ENCODE measurements at places on chromosomes 7 and 10.

DNA sequence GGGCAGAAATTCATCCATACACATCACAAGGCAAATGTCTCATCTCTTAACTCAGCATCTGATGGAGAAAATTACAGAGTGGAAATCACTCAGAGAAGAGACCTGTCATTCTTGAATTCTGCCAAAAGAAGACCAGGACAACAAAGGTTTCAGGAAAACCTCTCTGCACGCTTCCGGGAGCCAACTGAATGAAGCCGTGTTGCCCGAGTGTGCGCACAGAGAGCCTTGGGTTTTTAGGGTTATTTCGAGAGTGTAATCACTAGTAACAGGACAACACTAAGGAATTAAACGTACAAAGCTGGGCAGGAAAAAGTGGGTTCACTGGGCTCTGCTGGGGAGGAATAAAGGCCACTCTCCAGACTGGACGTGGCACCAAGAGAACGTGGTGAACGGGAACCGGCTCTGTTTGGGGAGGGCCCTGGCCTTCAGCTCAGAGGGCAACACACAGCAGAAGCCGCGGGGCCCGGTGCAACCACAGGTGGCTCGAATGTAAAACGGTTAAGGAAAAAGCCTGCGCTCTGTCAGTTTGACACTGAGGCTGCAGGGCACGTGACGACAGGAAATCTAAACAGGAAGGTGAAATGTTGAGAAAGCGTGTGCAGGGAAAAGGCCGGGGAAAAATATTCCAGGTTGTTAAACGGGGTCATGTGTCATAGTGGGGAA lies 331.5 kb downstream of the DNAJB6 start:
- no peak for DNase-seq

- peak; percentile 37 for DNase-seq
These were observed at the start of gene GNAI1 for GRCh38 chr7:80134536-80135308. Gene GNAI1 (plus strand): TSS chr7:80134831. CDS start chr7:80135161, 330 bp downstream.

DNA sequence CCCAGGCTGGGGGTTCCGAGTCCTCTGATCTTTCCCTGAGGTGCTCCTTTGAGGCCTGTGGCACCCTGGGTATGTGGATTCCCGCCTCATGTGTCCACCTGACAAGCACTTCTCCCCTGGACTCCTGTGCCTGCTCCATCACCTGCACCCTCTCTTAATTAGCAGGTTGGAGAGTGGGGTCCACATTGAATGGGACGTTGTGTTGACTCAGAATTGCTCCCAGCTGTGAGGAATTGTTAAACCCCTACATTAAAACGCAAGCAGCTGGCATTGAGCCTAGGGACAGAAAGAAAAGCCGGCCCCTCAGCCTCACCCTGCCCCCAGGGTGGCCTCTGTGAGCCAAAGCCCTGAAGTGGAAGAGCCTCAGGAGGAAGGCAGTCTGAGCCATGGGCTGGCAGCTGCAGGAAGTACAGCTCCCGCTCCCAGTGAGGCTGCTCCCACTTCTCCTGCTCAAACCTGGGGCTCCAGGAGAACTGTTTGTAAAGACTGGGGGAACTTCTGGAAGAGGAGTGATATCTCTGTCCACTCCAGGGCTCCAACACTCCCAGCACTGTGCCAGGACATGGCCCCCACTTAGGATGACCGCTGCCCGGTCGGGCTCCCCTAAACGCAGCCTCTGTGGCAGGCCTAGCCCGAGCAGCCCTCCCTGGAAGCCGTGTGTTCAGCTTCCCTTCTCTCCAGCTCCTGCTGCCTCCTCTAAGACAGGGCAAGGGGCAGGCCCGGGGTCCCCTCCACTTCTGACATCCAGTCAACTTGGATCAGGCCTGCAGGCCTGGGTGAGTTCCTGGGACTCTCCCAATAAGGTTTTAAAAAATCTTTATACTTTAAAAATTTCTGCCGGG lies 1.8 kb upstream of the OPN4 start:
- peak; percentile 52 for DNase-seq

DNA sequence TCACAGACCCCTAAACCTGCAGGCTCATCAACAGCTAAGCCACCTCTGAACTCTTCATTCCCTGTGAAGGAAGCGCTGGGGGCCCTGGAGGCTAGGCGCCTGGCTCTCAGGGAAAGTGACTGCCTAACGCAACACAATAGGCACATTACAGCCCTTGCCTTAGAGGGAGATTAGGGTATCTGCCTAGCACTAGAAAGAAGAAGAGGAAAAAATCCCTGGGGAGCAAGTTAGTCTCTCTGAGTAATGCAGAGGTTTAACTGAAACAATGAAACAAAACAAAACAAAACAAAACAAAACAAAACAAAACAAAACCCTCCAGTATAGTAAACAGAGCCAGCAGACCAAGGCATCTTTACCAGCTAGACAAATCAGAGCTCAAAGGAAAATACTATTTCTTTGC lies 2.6 kb downstream of the ZNF777 start:
- DNase-seq: no peak

GRCh38 chr7:29243910-29244655 lies 49.5 kb downstream of the CHN2 start:
- DNase-seq: no peak

DNA sequence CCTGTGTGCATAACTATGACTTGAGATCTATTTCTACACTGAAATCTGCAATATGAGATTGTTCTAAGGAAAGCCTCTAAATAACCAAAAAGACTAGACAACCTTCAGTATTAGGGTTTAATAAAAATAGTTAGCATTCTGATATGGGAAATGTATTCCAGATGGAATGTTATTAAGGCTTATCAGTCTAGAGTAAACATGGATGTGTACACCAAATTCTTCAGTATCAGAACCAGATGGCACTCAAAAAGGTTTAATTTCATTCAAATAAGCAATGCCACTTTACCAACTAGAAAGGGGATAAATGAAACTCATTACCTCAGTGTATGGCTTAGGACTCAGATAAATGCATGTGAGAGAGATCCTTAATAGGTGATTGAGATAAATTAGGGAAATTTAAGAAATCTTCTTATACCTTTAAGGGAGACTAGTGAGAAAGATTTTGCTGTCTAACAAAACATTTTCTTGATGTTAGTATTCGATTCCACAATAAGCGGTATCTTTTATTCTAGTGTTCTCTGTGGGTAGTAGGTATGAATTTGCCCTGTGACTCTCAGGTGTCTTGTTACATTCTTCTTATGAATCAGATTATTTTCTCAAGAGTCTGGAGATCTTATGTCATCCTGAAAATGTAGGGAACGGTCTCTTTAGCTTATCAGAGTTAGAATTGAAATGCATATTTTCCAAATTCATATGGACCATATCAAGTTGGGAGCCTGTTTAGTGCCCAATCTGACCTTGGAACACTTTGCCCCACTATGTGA lies 159.2 kb downstream of the PRKG1 start:
- no peak for DNase-seq

- DNase-seq: no peak
These were observed 195.2 kb downstream of the NXPH1 start for GRCh38 chr7:8628656-8629055.

DNA sequence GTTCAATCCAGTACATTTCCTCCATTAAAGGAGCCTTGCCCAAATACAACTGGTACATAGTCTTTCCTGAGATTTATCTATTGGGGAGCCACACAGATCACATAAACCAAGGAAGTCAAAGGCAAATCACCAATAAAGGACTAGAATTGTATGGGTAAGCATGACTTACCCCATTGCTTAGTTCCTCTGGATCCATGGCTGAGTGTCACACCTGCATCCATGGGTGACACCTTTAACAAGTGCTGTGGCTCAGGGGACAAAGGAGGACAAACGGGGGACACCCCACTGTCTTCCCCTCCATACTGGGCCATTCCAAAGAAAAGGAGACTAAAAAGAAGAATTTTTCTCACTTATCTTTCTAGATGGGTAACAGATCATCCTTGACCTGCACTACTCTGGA lies 30.4 kb downstream of the ZNF92 start:
- DNase-seq: no peak

GRCh38 chr10:5314840-5315239 lies 49.9 kb upstream of the UCN3 start:
- DNase-seq: peak; percentile 52

DNA sequence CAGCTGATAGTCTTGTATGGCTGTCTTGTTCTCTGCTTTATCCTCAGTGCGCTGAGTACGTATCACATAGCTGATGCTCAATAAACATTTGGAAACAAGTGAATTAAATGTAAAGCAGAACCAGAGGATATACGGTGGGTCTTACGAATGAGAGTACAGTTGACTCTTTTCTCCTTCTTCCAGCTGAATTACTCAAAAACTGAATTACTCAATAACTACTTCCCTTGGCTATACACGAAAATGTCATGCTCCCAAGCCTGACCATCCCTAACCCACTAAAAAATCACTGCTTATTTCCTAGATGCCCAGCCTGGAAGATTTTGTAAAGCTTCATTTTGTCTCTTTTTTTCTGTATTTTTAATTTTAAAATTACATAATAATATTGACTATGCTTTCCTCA lies 3.2 kb upstream of the RSU1 start:
- no peak for DNase-seq

DNA sequence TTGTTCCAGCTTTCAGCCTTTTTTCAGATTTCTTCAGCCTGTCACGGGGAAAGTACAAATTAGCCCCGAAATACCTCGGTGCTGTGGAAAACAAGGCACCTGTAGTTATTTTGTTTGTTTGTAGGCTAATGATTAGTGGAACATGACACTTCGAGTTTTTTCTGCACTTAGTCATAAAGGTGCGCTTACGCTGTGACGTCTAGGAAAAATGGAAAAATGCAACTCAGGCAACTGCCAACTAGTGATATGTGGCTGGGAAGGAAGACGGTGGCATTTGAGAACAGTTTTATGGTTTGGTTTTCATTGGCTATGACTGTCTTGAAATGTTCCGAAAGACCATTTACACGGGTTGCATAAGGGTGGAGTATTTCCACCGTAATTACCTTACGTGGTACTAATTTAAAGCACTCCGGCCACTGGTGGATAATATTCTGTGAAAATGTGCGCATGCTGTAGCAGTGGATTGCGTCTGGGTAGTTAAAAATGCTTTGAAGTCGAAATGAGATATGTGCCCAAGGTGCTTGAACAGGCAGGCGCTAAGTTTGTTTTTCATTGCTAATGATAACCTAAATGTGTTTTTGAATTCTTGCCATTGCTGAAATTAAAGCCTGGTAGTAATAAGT lies 94.5 kb upstream of the CELF2 start:
- no peak for DNase-seq

DNA sequence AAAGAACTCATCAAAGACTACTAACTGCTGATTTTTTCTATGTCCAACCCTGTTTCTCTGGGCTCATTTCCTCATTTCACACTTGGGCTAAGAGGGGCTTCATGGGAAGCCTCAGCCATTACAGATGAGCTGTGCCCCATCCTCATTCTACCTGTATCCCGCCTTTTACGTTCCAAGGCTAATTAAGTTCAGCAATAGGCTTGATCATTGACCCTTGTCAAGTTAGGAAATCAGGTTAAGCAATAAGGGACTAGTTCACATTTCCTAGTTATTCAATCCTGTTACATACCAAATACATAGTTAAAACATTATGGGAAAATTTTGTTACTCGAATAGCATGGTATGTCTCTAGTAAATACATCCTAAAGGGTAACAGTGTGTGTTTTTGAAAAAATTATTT lies 29.3 kb upstream of the AGBL3 start:
- no peak for DNase-seq

- DNase-seq: no peak
These were observed 7.8 kb downstream of the PRKAG2 start for GRCh38 chr7:151869109-151869428.

GRCh38 chr7:47228386-47229014 lies 353.4 kb downstream of the TNS3 start:
- DNase-seq: no peak

- DNase-seq: no peak
These were observed 27.7 kb downstream of the ZNF775 start for GRCh38 chr7:150406567-150407421.

DNA sequence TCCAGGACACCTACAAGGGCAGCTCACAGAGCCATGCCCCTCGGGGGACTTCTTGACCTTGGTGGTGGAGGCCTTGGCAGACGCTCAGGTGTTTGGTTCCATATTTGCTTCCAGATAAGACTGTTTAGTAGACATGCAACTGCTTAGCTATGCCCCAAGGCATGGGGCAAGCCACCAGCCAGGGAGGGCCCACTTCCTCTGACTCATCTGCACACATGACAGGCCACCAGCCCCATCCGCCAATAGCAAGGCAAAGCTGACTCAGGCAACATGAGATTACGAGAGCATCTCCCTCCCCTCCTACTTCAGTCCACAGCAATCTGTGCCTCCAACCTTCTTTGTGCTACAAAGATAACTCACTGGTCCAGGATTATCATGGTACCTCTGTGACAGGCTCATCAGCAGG lies 54.9 kb downstream of the KCNMA1 start:
- DNase-seq: no peak

All from NCI-H510A (cell line).